RPMI7951 (cell line): ENCODE measurements at places on chromosomes 1 and 21. TPM values are rescaled to one million over a fixed set of nuclear protein-coding genes. Genes with fewer than 3 reads are reported as not detected.

DNA sequence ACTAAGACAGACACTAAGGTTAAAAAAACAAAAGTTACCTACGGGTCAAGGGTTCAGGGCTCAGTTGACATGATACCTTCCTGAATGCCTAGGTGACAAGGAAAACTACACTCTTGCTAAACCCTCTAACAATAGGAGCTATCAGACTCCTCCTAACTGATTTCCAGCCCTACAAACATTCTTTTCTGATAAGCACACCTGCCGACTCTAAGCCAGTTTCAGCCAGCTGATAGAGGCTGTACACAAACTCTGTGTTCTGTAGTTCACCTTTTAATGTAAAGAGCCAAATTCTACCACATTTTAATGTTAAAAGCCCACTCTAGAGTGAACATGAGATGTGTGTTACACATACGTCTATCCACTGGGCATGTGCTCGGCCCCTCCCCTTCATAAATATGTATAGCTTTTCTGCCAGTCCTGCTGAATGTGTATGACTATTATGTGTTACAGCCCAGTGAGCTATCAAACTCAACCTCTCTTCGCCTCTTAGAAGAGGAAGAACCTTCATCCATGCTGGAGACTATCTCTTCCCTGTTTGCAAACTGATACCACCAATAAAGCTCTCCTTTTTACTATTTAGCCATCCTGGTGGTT is 40.0 kb upstream of the FAM163A start:
- DNase-seq = no peak

DNA sequence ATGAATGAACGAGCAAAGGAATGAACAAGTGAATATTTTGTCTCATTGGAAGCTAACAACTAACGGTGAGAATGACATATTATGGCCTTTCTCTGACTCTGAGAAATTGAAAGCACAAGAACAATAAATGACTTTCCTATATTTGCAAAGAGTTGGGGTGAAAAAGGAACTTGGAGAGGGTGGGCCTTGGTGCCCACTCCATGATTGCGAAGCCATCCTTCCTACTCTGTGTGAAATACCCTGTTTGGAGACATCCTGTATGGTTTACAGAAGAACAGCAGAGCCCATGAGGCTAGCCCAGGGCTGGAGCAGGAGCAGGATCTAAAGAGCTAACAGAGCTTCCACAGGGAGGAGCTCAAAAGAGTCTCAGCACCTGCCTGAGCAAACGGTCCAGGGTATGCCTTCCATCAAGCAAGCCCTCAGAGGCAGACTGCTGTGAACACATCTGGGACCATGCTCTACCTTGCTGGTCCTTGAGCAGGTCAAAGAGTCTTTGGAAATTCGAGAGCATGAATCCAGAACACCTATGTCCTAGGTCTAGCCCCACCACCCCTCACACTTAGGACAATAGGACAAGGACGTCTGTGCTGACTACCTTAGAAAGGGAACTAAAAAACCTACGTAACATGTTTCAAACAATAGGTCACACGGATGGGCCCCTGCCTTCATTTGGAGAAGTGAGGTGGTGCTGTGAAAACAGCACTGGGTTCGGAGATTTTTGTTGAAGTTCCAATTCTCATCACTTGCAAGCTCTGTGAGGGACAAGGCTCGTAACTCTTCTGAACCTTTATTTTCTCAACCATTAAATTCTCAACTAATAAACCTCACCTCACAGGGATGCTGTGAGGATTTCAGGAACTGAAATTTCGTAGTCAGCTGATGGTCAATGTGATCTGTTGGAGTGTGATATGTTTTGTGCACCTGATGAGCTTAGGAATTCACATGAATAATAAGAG is 377.4 kb downstream of the RRAGC start:
- no peak for DNase-seq

DNA sequence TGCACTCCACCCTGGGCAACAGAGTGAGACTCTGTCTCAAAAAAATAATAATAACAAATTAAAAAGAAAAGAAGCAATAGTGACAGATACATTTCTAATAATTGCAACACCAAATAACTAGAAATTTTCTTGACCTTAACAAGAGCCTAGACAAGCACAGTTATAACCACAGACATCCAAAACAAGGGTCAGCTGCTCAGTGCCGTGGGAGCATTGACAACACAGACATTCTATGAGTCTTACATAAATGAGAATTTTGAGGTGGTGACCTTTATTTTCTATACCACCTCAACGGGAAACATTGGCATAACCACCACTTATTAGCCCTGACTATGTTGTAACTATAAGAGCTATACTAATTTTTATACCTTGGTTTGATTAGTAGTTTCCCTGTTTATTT is 156.1 kb downstream of the NR5A2 start:
- DNase-seq = no peak

DNA sequence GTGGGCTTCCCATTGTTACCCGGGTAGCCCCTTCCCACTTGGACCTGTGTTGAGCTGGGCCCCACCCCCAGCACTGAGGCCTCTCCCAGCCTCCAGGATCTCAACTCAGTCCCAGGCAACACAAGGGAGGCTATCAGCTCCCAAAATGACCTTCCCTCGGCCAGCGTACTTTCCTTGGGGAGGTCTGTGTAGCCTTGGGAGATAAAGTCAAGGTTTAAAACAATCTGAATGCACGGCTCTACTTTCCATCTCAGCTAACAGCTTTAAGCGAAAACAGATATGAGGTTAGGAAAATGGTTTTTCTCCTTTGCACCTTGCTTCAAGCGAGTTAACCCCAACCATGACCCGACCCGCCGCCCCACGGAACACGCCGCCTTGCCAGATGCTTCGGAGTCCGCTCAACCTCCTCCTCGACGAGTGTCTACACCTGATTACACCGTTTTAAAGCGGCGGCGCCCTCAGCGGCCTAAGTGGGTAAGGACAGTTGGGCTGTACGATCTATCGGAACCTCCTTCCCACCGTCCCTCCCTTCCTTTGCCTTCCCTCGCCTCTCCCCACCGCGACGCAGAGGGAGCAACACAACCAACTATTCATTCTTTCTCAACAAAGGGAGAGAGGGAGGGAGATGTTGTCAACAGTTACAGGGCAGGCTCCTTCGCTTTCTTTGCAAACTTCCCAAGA is 1.1 kb downstream of the BCAR3 start:
- peak; percentile 89 for DNase-seq

DNA sequence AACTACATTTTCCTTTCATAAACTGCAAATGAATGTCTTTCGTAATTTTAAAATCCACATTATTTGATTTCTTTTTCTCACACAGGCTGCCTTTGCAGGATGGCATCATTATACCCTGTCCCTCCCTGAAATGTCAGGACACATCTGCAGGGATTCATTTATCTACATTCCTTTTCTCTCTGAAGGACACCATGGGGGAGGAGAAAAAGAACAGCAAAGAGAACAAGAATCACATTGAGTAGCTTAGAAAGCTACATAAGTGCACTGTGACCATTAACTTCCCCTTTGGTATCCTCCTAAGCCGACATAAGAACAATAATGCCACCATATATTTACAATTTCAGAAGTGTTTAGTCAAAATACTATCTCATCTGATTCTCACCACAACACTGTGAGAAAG is 129.5 kb downstream of the PIGK start:
- no peak for DNase-seq

GRCh38 chr1:28417441-28417922 is 47.9 kb downstream of the PHACTR4 start:
- DNase-seq = peak; percentile 66

DNA sequence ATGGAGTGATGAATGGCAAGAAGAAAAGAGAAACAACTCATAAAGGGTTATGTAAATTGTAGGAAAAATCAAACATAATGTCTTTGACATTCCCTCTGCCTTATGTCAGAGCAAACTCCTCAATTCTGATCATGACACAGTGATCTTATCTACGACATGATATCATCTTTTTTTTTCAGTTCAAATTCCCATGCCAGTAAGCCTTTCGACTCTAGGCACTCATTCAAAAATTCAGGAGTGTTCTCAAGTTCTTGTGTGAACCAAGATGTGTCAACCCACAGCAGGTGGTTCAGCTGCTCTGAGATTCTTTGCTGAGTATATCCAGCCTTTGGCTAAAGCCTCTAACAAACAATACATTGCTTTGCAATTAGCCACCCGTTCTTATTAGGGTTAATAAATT is 97.1 kb upstream of the ESRRG start:
- DNase-seq = no peak

GRCh38 chr21:24428591-24429199 is 1178.6 kb downstream of the MRPL39 start:
- DNase-seq = peak; percentile 28

- DNase-seq = no peak
Measured at GRCh38 chr1:209157546-209158249, 425.8 kb upstream of the CAMK1G start.

DNA sequence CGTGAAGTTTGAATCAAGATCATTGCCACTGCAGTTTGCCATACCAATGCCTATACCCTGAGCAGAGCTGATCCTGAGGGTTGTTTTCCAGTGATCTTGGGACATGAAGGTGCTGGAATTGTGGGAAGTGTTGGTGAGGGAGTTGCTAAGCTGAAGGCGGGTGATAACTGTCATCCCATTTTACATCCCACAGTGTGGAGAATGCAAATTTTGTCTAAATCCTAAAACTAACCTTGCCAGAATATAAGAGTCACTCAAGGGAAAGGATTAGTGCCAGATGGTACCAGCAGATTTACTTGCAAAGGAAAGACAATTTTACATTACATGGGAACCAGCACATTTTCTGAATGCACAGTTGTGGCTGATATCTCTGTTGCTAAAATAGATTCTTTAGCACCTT is 78.6 kb downstream of the FMN2 start:
- no peak for DNase-seq

DNA sequence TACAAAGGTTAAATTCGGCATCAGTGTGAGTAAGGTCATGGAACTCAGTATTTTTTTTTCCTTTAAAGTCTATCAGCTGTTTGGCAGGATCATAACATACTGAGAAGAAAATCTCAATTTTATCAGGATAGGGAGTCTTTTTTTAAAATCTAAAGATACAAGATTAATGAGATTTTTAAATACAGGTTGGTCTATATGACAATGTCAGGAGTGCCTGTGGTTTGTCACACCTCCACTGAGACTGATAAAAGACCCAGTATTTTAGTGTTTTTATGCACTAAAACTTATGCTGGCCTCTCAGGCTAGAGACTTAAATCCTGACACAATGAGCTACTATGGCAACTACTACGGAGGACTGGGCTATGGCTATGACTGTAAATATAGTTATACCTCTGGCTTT is at the start of gene KRTAP20-3:
KRTAP20-3 (plus strand) TSS at position 301 of the 400 bp plus-strand sequence.
- no peak for DNase-seq

DNA sequence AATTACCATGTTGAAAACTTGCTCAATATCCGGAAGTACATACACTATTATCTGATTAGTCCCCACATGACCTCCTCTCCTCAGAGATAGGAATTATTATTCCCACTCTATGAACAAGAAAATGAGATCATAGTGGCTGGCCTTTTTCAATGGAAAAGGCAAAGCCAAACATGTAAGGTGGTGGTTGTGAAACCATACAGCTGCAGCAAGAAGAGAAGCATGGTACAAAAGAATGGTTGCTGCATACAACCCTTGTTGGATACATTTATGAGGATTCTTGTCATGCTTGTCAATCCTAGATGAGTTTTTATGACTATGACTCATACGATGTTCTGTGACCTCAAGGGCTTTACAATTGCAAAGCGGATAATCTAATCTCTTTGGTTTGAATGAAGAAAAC is 514.7 kb downstream of the PLPP3 start:
- peak; percentile 82 for DNase-seq

GRCh38 chr1:235859789-235860188 is 6.9 kb downstream of the LYST start:
- DNase-seq = no peak

DNA sequence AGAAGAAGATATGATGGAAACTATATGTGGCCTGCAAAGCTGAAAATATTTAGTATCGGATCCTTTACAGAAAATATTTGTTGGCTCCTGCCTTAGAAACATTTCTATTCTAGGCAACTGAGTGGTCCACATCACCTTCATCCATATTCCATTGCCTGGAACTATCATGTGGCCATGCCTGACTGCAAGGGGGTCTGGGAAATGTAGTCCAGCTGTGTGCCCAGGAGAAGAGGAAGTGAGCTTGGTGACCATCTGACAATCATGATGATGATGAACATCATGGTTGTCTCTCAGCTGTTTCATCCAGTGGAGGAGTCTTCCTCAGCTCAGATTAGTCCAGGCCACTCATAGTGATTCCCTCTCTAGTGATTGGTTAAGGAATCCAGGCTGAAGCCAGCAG is 61.8 kb upstream of the IFNLR1 start:
- DNase-seq = no peak

DNA sequence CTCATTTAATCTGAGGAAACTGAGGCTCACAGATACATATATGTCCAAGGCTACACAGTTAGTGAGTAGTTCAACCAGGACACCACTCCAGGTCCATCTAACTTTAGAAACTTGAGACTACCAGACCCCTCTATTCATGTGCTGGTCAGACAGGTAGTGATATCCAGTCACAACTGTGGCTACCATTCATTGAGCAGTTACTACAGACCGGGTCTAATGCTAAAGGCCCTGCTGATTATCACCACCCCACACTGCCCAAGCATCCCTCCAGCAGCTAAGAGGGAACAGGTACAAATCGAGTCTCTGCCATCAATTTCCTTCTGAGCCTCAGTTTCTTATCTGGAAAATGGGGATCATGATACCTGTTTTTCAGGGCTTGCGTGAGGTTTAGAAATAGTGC is 5.3 kb downstream of the HPCA start:
- no peak for DNase-seq

DNA sequence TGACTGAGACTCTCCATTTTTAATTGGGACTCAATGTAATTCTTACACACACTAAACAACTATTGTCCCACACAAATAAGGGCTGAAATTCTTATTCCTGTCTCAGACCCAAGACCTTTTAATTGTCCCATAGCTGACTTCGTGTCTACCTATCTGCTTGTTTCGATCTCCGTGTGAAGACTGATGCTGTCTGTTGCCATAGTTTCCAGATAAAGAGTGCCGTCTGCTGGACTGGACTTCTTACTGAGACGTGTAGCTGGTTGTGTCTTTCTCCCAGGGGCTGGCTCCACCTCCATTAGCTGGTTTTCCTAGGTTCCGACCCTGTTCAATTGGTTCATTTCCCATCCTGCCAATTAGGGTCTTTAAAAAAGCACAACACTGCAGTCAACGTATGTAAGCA is 235.3 kb upstream of the PLXNA2 start:
- DNase-seq = peak; percentile 15

- no peak for DNase-seq
Measured at GRCh38 chr1:245361065-245361464, 206.3 kb downstream of the KIF26B start.

DNA sequence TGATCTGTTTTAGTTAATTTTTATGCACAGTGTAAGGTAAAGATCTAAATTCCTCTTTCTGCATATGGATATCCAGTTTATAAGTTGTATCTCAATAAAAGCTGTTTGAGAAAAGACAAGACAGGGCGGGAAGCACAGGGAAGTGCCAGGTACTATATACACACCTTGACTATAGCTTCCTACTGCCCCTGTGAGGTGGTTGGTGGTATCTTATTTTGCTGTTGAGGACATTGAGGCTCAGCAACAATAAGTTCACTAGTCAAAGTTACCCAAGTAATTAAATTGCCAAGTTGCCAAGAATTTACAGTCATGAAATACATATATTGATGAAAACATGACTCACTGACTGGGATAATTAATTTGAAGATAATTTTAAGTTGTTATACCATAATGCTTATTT is 109.1 kb downstream of the CD247 start:
- no peak for DNase-seq

The AMY2A gene
- not detected in 2 replicates for total RNA-seq

The POU2F1 gene
- total RNA-seq = 6.1 and 8.4 TPM in 2 replicates

The ARHGEF10L gene
- 2.2 and 3.3 TPM in 2 replicates for total RNA-seq

The FYB2 gene
- total RNA-seq = not detected in 2 replicates

The PLA2G2F gene
- total RNA-seq = not detected in 2 replicates

The TFAP2E gene
- total RNA-seq = 0.68 and 0.96 TPM in 2 replicates

The ADORA3 gene
- not detected in 2 replicates for total RNA-seq

The ARHGAP30 gene
- 0.20 TPM in 1 of 2 replicates, not detected in the other for total RNA-seq

The RNPC3 gene
- 5.3 and 7.7 TPM in 2 replicates for total RNA-seq

The S100A7A gene
- total RNA-seq = not detected in 2 replicates
